ENCODE measurements at places on chromosomes 6 and 20.

DNA sequence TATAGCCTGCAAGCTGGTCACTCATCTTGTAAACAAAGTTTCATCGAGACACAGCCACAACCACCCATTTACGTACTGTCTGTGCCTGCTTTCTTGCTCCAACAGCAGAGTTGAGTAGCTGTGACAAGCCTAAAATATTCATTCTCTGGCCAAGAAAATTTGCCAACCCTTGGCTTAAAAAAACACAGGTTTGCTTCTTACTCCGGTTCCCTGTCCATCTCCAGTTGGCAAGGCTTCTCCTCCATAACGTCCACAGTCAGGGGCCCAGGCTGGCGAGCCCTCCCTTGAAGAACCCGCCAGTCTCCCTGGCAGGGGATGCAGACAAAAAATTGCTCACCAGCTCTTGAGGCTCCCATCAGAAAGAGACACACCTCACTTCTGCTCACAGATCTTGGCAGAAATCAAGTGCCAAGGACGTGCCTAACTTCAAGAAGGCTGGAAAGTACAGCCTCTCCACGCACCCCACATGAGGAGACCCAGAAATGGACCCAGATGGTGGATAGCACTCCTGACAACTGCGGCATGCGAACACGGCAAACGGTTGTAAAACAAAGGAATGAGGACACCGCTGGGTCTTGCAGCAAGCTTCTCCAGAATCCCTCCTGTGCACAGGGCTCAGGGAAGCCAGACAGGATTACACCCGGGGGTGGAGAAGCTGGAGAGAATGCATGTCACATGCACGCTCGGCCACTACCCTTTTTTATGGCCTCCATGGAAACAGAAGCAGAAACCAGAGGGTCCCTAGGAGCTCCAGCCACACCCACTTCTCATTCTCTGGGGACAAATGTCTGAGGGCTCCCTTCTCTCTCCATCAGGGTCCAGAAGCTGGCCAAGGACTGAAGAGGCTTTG lies 59.8 kb upstream of the SIRPA start:
- no peak for DNase-seq

DNA sequence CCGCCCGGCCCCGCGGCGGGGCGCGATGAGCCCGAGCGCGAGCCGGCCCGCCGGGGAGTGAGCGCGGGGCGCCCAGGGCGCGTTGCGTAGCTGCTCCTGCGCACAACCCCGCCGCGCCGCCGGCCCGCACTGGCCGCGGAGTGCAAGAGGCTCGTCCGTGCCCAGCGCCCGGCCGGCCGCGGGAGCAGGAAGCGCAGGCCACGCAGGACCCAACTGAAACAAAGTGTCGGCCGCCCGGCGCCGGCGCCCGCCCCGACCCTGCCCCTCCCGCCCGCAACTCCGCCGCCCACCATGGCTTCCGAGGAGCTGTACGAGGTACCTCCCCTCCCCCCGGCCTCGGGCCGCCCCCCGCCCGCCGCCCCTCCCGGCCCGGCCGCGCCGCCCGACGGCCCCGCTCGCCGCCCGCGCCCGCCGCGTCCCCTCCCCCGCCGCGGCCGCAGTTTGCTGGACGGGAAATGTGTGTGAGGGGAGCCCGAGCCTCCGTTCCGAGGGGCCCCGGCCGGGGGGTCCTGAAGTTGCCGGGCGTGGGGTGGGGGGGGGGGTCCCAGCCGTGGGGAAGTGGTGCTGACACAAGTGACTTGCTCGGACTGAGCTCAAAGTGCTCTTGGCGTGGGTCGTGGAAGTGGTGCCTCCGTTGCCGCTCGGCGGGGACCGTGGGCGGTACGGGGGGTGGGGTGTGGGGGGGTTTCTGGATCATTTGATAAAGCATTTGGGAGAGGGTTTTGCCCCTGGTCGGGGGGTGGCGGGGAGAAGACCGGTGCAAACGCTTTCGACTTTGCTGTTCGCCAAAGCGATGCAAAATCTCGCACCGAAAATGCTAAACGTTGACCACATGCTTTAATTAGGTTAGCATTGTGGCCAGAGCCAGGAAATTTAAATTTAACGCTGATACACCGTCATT lies 539 bp downstream of the CDYL start:
- DNase-seq, result no peak

GRCh38 chr6:150632785-150633485 lies 33.2 kb downstream of the PLEKHG1 start:
- DNase-seq, result no peak

- no peak for DNase-seq
Measured at GRCh38 chr6:45665859-45666258, 288.1 kb upstream of the SUPT3H start.

DNA sequence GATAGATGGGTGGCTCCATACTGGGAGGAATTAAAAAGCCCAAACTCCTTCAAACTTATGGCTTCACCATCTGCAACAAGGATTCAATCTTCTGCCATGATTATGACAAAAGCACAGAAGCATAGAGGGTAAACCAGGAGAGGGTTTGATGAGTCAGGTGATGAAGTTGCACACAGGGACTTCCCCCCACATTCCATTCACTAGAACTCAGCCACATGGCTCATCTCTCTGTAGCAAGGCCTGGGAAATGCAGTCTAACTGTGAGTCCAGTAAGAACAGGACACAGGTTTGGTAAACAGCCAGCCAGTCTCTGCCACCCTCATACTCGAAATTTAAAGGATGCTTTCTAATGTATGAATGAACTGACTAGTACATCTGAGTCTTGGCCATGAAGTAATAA lies 142.9 kb downstream of the HIVEP2 start:
- no peak for DNase-seq

DNA sequence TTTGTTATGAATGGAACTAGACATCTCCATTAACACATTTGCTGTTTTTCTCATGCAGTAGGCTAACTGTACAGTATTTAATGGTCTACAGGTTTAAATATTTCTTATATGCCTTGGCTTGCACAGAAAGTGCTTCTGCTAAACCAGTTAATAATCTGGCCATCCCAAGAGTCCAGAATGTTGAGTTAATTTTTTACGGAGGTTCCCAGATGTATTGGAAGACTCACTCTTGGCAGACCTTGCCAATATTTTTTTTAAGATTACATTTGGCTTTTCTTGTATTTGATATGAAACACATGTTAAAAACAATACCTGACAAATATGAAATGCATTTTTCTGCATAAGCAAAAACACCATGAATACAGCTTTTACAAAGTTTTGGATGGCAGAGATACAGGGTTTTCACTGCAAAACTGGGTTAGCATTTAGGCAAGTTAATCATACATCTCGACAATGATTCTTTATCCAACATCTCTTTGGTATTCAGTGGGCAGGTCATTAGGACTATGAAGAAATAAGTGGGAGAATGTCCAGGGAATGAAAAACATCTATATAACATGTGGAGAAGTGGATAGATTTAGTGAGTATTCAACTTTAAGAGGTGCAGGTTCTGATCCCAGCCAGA lies 94.0 kb downstream of the SGK1 start:
- DNase-seq, result no peak

DNA sequence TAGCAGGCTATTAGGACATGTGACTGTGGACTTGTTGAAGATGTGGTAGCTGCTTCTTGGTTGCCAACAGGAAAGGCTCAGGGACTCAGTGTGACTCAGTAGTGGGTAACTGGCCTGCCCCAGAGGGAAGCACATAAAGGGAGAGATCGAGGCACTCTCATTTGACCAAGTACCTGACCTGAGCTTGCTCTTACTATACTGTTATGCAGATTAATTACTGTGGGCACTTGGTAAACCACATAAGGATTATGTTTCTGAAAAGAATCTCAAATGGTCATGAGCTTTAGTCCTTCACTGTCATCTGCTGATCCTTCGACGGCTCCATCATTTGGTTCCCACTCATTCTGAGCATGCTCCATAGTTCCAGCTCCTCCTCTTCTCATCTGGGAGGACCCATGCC lies 48.2 kb upstream of the RPL7L1 start:
- DNase-seq, result no peak

DNA sequence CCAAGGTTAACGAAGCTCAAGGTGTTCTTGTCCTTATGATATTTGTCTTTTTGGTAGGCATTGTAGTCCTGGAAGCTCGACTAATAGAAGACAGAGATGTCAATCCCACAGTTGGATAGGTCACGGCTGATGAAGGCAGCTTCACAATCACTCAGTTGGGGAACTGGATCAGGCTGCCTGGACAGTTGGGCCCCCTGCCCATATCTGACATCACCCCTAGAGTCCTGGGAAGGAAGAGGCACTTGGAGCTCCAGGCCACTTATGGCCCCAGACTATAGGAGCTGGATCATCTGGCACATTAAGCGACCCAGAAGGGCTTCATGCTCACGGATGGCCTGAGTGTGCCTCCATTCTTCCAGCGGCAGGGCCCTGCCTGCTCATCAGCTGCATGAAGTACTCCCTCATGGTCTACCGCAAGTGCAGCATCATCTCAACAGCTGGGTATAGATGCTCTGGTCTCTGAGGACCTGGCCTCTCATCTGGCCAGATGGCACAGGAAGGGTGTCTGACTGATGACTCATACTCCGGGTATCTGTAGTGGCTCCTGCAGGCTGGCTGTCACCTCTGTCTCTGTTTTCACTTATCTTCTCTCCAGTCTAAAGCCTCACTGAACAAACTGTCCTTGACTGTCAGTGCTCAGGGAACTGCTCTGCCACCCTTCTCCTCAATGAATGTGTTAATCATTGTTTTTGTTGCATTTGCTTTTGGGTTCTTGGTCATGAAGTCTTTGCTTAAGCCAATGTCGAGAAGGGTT lies 29.2 kb upstream of the SSR1 start:
- DNase-seq, result no peak

GRCh38 chr6:144346719-144347447 lies 61.7 kb downstream of the UTRN start:
- no peak for DNase-seq

GRCh38 chr6:167127785-167128531 lies 5.1 kb downstream of the CCR6 start:
- DNase-seq, result no peak

DNA sequence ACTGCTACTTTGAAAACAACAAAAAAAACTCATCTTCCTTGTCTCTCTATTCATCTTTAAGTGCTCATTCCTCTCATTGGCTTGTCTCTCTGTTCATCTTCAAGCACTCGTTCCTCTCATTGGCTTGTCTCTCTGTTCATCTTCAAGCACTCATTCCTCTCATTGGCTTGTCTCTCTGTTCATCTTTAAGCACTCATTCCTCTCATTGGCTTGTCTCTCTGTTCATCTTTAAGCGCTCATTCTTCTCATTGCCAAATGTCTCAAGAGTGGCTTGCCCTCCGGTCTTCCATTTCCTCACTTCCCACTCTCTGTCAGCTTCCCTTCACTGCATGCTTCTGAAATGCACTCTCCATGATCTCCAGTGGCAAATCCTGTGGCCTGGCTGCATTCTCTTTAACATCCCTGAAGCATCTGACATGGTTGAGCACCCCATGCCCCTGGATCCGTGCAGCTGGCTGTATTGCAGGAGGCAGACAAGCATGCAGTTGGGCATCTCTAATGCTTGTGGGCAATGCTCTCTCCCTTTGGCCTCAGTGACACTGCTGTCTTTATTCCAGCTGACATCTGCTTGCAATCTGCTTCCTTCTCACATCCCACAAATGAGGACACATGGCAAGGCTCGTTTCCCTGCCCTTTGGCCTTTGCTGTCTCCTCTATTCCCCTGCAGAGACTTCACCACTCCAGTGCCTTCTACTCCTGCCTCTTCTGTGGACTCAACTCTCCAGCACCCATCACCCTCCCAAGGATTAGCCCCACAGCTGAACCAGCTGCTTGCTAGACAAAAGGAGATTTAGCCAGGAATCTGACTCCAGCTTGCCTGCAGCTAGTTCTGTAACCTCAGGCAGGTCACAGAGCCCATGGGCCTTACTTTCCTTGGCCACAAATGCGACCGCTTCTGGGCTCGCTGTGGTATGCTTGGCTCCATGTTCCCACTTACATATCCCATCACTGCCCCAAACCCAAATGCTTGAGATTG lies 143.2 kb upstream of the SNX9 start:
- DNase-seq, result no peak

- no peak for DNase-seq
Measured at GRCh38 chr6:117459204-117459944, 23.1 kb upstream of the DCBLD1 start.

- DNase-seq, result no peak
Measured at GRCh38 chr20:6698723-6699122, 68.8 kb upstream of the BMP2 start.

DNA sequence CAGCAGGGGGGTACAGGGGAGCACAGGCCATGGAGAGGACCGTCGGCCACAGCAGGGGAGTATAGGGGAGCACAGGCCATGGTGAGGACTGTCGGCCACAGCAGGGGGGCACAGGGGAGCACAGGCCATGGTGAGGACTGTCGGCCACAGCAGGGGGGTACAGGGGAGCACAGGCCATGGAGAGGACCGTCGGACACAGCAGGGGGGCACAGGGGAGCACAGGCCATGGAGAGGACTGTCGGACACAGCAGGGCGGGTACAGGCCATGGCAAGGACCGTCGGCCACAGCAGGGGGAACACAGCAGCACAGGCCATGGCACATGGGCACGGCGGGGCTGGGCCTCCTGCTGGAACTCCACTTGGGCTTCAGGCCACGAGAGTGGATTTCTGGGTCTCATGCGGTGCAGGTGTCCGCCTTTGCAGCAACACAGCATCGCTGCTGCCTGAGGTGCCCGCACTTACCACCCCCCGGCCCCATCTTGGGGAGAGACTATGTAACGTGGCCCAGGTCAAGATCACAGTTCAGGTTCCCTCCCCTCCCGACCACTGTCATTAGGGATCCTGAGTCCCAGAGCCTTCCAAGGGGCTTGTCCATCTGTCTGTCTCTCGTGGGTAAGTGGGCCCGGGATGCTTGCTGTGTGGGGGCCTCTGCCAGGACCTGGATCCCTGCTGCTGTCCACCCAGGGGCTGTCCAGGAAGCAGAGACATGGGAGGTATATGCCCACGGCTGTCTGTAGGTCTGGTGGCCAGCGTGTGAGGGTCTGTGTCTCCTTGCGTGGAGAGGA lies 2.5 kb downstream of the NPBWR2 start:
- DNase-seq, result no peak

DNA sequence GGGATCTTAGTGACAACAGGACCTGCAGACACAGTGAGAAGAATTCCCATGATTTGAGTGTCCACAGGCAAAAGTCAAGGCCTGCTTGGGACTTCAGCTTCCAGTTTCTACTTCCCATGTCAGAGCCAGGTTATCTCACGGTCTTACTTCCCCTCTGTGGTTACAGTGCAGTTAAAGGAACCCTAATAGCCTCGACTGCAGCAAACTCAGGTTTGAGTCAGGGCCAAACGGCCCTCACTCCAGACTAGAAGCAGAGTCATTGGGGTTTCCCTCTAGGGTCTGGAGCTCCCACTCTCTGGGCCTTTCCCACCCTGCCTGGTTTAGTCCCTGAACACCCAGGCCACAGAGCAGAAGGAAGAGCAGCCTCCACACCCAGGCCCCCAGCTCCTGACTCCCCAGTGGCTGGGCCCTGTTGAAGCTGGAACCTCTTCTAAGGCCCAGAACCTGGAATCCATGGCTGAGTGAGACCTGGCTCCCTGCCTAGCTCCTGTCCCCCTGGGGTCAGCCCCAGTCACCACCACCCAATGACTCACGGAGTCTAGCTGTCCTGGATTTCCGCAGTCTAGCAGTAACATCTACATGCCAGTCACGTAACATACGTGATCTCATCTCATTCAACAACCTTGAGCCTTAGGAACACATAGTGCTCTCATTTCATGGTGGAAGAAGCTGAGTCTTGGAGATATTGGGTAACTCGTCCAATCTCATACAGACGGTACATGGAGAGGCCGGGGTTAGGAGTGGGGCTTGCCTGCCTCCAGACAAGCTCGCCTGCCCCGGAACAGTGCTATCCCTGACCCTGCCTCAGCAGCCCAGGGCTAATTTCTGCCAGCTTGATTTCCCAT lies 9.2 kb upstream of the GHRH start:
- DNase-seq, result no peak
